Neural progenitor cell (in vitro differentiated cells): ENCODE measurements at places on chromosomes 1 and 21. TPM values are rescaled to one million over a fixed set of nuclear protein-coding genes. Genes with fewer than 3 reads are reported as not detected.
A peak's percentile ranks its signal among the peaks of the same experiment; 100 is the strongest.

- no peak overlapping the region for H3K27ac ChIP-seq
- H3K36me3 ChIP-seq = no peaks in the 10 kb centered on the region
- H3K4me3 ChIP-seq = no peak overlapping the region
These were observed 39.3 kb downstream of the CRP start for GRCh38 chr1:159675046-159675445.

GRCh38 chr1:164637461-164638375 lies 78.7 kb downstream of the PBX1 start:
- no peak overlapping the region for H3K4me3 ChIP-seq
- no peak for DNase-seq
- H3K27ac ChIP-seq = peak overlapping the region; percentile 17
- no peaks in the 10 kb centered on the region for H3K36me3 ChIP-seq

DNA sequence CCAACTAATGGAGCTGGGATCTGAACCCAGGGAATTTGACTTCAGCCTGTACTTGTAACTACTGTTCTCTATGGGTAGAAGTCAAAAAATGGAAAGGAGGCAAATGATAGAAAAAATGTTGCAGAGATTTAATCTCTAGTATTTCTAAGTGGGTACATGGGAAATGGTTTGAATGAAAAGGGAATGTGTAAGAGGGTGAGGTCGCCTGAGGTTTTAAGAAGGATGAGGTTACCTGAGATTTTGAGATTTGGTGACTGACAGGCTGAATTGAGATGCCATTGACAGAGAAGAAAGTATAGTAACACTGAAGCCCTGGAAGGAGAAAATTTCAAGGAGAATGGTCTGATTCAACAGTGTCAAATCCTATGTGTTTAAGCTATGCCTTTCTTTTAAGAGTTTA lies 5.5 kb downstream of the CAMSAP2 start:
- H3K36me3 ChIP-seq = peaks cover 5% of the 10 kb centered on the region
- H3K4me1 ChIP-seq = peaks cover 27% of the 10 kb centered on the region

- no peaks in the 10 kb centered on the region for H3K36me3 ChIP-seq
- peaks cover 41% of the 10 kb centered on the region for H3K4me1 ChIP-seq
- H3K27ac ChIP-seq = no peak overlapping the region
- DNase-seq = no peak
These were observed 88.0 kb downstream of the CD247 start for GRCh38 chr1:167430134-167430848.

The NPPB gene
- not detected in 2 replicates for total RNA-seq

The GPR37L1 gene
- total RNA-seq = 0.06 TPM in 1 of 2 replicates, not detected in the other
